ENCODE measurements at places on chromosomes 4 and X. TPM values are rescaled to one million over a fixed set of nuclear protein-coding genes. Genes with fewer than 3 reads are reported as not detected.

Gene TRAM1L1
- polyA plus RNA-seq = 0.59 TPM

Gene WAS
- 40.1 TPM for polyA plus RNA-seq

Gene FAM50A
- polyA plus RNA-seq = 112 TPM

Gene DYNLT3
- polyA plus RNA-seq = 47.4 TPM

Gene STOX2
- polyA plus RNA-seq = 1.3 TPM
